ENCODE measurements at places on chromosomes 4 and X.
A peak's percentile ranks its signal among the peaks of the same experiment; 100 is the strongest.

DNA sequence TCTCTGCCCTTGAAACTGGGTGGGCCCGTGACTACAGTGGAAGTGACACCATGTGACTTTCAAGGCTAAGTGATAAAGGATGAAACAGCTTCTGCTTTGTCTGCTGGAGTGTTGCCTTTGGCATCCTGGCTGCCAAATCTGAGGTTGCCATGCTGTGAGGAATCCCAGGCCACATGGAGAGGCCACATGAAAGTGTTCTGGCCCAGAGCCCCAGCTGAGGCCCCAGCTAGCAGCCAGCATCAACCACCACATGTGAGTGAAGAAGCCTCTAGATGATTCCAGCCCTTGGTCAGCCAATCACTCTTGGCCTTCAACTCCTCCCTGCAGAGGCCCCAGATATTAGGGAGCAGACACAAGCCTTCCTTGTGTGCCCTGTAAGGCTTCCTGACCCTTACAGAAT, 94.4 kb upstream of the BCOR start:
- no peak for DNase-seq

DNA sequence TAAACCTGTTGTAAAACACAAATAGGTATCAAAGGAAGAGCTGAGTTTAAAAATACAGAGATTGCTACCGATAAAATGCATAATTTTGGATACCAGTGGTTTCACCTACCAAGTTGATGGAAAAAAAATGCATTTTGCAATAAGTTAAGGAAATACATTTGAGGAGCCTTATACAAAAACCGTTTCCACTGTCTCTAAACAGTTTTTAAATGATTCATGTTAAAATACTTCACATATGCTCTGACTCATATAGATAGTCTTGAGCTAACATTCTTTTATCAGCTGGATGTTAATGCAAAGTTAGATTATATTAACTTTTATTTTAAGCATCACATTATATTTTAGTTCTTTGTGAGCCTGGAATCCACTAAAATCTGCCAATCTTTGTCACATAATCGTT, 50.6 kb upstream of the ANKRD17 start:
- DNase-seq: no peak

DNA sequence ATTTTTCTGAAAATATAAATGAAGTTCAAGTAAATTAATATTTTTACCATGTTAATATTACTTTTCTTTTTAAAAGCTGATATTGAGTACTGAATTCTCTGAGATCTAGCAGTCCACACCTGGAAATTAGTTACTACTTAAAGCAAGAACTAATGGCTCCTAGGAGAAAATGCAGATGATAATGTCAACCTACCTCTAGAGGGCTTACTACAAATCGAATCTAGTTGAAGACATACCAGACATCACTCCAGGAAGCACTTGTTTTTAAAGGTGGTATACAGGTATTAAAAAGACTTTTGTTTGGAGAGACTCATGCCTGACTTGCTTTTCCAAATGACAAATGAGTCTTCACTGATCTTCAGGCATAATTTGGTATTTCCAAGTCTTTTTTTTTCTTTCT, 516.4 kb upstream of the BOD1L1 start:
- no peak for DNase-seq

GRCh38 chr4:26269038-26269437, 51.8 kb upstream of the RBPJ start:
- DNase-seq: no peak

- no peak for DNase-seq
These were observed 100.2 kb downstream of the FIP1L1 start for GRCh38 chr4:53477636-53478035.

GRCh38 chr4:31674313-31674947, 954.3 kb downstream of the PCDH7 start:
- no peak for DNase-seq

DNA sequence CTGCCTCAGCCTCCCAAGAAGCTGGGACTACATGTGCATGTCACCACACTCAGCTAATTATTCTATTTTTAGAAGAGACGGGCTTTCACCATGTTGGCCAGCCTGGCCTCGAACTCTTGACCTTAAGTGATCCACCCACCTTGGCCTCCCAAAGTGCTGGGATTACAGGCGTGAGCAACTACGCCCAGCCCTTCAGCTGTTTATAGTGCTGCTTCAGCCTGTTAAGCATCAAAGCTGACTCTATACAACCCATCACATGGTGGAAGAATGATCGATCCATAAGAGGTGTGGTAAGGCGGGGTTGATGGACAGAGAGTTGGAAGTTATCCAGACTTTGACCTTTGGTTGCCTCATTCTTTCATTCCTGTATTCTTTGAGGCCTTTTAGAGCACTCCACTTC, 56.2 kb upstream of the RAPGEF2 start:
- DNase-seq: no peak

DNA sequence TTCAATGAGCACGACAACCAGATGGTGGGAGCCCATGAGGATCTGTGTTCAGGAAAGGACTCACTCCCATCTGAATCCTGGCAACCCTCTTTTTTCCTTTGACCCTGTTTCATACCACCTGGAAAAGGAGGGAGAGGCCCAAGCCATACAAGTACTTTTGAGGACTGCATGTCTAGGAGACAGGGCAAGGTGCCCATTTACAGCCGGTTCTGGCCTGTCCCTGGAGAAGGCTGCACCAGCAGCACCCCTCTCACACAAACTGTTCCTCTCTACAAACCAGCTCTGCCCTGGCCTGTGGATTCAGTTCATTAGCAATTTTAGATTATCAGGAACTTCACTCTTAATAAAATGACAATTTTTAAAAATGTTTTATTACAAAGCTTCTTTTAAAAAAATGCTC, 57.5 kb downstream of the HADH start:
- no peak for DNase-seq

DNA sequence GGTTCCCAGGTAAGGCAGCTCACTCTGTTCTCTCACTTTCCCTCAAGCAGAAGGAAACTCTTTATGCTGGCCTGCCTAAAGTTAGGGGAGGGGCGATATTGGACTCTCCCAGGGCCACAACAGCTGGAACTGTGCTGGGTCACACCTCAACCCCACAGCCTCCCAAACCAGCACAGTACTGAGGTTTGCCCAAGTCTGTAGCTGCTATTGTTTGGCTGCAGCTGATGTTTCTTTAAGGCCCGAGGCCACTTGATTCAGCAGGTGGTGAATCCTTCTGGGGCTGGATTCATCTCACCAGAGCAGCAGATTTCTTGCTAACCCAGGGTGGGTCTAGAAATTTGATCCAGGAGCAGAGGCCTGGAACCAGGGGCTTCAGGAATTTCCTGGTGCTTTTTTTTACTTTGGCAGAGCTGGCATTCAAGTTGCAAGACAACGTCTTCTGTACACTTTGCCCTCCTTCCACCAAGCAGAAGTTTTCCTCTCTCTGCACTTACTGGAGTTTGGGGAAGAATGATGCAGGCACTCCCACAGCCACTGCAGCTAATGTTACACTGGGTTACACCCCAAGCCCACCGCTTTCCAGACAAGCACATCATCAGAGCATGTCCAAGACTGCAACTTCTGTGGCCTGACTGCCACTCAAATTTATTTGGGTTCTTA, 544.7 kb upstream of the NDST4 start:
- DNase-seq: no peak

GRCh38 chr4:119028296-119028695, 107.3 kb upstream of the MYOZ2 start:
- no peak for DNase-seq

- DNase-seq: no peak
These were observed 109.6 kb upstream of the FTHL17 start for GRCh38 chrX:31181377-31182000.

DNA sequence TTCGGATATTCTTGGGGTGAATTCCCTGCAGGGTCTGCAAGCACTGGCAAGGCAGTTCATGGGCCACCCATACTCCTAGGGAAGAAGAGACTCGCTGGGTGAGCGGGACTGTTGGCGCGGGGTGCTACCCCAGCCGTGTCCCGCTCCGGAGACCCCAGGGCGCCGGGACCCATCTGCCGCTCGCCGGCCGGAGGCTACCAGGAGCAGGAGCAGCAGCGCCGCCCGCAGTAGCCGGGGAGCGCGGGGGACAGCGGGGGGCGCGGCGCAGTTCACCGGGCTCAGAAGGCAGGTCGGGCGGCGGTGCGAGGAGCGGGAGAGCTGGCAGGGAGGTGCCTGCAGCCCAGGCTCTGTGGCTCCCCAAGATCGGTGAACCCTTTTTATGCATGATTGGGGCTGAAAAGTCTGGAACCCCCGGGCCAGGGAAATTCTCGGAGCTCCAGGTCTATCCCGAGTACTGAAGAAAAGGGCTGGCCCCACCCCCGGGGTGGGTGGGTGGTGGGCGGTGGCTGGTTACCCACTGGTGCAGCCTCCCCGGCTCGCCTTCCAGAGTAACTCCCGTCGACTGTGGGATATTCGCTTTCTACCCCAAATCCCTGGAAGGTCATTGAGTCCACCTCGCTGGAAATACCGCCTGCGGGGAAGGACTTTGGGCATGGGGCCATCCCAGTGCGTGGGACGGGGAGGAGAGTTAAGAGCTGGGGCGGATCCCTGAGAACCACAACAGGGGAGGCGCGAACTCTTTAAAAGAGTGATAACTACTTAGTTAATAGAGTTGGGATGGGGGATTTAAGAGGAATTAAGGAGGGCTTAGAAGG, 37.6 kb downstream of the PF4 start:
- DNase-seq: no peak

GRCh38 chr4:165325732-165326512, 1.5 kb upstream of the MSMO1 start:
- DNase-seq: no peak

- peak; percentile 50 for DNase-seq
These were observed 37.8 kb downstream of the SEPTIN6 start for GRCh38 chrX:119655125-119655524.

- DNase-seq: no peak
These were observed 506.2 kb downstream of the FSTL5 start for GRCh38 chr4:161657616-161658015.

DNA sequence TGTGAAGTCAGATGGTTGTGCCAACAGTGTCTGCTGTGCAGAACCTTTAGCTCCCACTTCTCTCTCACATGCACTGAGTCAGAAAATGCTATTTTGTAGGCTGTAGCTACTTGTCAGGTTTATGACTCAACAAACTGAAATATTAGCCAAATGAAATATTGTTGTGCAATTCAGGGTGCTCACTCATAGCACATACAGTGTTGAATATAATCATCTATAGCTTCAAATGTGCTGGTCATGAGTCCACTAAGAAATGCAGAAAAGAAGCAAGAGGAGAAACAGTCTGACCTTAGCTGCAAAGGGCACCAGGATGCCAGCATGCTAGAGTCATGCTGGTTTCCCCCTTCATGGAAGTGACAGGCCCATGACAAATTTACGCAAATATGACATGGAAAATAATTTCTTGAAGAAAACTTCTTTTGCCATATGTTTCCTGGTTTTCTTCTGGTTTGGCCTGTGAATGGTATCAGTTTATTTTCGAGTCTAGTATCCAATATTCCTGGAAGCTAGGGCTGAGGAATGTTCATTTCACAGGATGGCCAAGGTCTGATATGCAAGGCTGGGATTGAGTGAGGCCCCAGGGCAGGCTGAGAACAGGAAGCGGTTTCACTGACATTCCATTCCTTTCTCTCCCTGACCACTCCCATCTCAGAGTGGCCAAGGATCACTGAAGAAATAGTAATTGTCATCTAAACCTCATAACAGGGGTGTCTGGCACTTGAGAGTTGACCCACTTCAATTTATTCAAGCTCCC, 10.3 kb upstream of the CXCL2 start:
- no peak for DNase-seq

DNA sequence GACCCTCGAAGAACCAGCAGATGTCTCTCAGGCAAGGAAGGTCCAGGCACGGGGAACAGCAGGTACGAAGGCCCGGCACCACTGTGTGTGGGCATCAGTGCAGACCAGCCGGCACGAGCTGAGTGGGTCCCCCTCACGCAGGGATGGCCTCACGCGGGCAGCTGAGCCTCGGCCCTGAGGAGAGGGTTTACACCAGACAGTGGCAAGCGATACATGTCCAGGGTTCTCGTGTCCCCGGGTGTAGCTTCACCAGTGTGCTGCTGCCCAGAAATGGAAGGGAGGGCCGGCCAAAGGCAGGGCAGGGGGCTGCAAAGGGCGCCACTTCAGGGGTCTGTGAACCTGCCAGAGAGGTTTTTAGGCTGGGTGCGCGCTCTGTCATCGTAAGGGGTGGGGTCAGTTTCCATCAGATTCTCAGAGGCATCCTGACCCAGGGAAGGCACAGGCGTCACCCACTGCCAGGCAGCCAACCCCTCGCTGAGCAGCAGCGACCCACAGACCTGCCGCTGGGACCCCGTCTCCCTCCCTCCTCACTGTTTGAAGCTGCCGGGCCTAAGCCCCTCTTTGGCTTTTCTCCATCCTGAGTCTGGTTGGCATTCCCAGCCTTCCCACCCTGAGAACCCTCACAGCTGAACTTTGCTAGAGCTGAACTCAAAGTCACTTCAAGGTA, 107.0 kb downstream of the CPZ start:
- DNase-seq: no peak
